ENCODE measurements at places on chromosomes 7 and 10. TPM values are rescaled to one million over a fixed set of nuclear protein-coding genes. Genes with fewer than 3 reads are reported as not detected.

- H3K27me3 ChIP-seq = no peaks in the 10 kb centered on the region
- DNase-seq = no peak
- peaks cover 8% of the 10 kb centered on the region for H3K4me1 ChIP-seq
- no peak overlapping the region for H3K4me3 ChIP-seq
Measured at GRCh38 chr10:83820033-83820432, 319.3 kb upstream of the GHITM start.

GRCh38 chr7:100048680-100049079 lies 894 bp upstream of the ZSCAN21 start:
- DNase-seq = no peak
- H3K36me3 ChIP-seq = no peaks in the 10 kb centered on the region
- H3K4me3 ChIP-seq = no peak overlapping the region
- H3K27me3 ChIP-seq = no peaks in the 10 kb centered on the region
- no peak overlapping the region for H3K27ac ChIP-seq
- peaks cover 5% of the 10 kb centered on the region for H3K4me1 ChIP-seq

DNA sequence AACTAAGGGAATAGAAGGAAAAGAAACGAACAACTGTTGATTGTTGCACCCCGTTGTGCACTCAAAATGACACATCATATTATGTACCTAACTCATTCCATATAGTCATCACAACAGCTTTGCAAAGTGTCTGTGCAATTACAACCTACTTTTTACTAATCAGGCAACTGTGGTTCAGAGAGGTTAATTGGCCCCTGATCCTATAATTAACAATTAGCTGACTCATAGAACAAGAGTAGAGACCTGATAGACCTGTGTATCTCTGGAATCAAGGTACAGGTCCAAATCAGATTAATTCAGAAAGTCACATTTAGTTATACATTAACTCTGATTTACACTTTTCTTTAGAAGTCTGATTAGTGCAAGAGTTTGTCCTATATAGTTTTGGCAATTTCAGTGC lies 122.5 kb upstream of the CDK13 start:
- peaks cover 10% of the 10 kb centered on the region for H3K4me1 ChIP-seq
- no peaks in the 10 kb centered on the region for H3K36me3 ChIP-seq
- H3K27me3 ChIP-seq = peaks cover 13% of the 10 kb centered on the region
- H3K4me3 ChIP-seq = no peak overlapping the region

DNA sequence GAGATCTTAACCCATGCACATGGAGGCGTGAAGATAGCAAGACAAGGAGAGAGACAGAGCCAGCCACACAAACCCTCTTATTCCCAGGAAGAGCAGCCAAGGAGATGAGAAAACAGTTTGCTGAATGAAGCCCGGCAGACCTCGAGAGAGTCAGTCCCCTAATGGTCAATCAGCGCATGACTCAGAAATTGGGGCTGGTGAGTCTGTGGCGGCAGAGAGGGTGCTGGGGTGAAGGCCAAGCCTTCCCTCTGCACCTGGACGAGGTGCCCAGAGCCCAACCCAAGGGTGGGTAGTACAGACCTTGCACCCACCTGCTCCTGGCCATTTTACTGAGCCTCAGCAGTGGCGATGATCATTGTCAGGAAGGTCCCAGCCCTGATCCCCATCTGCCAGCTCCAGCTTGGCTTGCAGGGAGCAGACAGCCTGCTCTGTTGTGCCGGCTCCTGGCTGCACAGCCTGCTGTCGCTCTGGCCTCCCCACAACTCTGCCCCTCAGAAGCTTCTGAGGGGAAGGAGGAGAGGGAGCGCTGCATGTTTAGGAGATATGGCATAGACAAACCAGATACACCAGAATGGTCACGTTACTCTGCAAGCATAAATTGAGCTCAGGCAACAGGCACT lies 256.6 kb downstream of the RPS24 start:
- H3K36me3 ChIP-seq = no peaks in the 10 kb centered on the region
- DNase-seq = no peak
- no peak overlapping the region for H3K27ac ChIP-seq
- no peak overlapping the region for H3K4me3 ChIP-seq

DNA sequence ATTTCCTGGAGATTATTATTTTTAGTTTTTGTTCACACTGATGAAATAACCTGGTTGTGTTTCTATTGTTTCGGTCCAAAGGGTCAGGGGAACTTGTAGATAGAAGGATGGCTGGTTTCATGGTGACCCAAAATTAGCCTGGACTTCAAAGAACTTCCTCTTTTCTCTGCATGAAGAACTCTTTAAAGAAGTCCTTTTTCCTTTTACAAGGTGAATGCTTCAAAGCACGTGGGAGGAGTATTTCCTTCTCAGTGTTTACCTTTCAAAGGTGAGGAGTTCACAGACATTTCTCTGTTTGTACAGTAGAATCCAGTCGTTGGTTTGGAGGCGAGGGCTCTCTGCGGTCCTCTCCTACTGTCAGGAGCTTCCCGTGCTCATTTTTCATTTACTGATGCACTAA lies 561.7 kb downstream of the GATA3 start:
- no peak for DNase-seq
- no peak overlapping the region for H3K4me3 ChIP-seq
- no peak overlapping the region for H3K27ac ChIP-seq
- no peaks in the 10 kb centered on the region for H3K4me1 ChIP-seq
- H3K27me3 ChIP-seq = no peaks in the 10 kb centered on the region

- no peaks in the 10 kb centered on the region for H3K36me3 ChIP-seq
- DNase-seq = peak; percentile 69
- H3K4me3 ChIP-seq = peak overlapping the region; percentile 100
Measured at GRCh38 chr7:100825751-100826513, 1.4 kb downstream of the EPHB4 start.

DNA sequence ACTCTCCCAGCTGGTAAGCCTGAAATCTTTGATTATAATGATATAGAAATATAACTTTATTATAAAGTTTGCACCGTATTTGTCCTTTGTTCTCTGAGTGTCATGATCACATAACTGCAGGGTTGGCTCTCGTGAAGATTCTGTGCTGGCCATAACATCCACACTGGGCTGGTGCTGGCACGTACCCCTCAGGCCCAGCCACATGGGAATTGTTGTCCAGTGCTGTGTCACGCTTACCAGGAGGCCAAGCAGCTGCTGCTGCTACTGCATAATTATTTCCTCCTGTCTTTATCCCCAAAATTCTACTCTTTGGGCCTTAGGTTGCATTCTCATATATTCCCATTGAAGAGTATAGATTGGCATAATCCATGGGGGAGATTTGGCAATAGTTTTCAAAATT lies 20.8 kb upstream of the UCN3 start:
- no peaks in the 10 kb centered on the region for H3K27me3 ChIP-seq
- DNase-seq = no peak

Gene NPC1L1
- not detected for total RNA-seq

DNA sequence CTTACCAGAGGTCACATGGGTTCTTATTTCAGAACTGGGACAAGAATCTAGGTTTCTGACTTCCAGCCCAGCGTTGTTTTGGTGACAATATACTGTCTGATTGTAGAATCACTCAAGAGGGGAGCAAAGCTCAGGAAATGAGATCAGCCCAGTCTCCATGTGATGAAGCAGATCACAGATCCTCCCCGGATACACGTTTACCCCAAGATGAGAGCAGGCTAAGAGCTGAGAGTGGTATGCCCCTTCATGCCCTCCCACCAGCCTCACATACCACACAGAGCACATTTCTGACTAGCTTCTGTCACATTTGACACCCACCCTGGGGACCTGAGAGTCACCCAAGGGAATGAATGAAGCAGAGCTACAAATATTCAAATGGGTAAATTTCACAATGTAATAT lies 27.1 kb upstream of the PRKCQ start:
- no peaks in the 10 kb centered on the region for H3K36me3 ChIP-seq
- no peak overlapping the region for H3K27ac ChIP-seq
- no peak for DNase-seq

DNA sequence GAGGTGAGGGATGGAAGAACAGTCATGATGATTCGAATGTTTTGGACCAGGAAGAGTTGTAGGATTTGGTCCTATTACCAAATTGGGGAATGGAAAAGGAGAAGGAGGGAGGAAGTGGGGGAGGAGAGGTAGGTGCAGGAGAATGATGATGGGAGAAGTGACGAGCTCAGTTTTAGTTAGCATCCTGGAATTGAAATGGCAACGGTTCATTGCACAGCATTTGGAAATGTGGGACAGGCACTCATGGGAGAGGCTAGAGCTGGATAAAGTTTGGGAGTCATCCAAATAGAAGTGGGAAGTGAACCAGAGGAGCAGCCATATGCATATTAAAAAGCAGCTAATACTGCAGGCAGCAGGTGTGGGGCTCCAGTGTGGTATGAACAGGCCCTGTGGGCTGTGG lies 253.6 kb downstream of the SORCS3 start:
- no peak overlapping the region for H3K4me3 ChIP-seq
- H3K27me3 ChIP-seq = no peaks in the 10 kb centered on the region
- H3K4me1 ChIP-seq = peaks cover 14% of the 10 kb centered on the region
- no peak for DNase-seq

Gene UCMA
- not detected for total RNA-seq

Gene MYL10
- not detected for total RNA-seq

DNA sequence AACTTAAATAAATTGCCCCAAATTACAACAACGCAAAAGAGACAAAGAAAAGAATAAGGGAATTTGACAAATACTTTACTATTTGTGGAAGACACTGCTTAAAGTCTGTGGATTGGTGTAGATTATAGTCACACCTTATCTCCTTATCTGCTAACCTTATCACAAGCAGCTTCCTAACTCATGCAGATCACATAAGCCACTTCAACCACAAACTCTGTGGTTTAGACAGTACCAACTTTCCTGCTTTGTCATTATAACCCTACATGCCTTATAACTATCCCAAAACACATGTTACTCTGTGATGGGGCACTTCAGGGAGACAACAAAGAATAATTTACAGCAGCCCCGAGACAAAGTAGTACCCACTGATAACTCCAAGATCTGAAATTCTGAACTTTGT lies 41.5 kb upstream of the PPP3CB start:
- no peaks in the 10 kb centered on the region for H3K27me3 ChIP-seq
- H3K27ac ChIP-seq = no peak overlapping the region
- DNase-seq = no peak
- H3K4me1 ChIP-seq = no peaks in the 10 kb centered on the region

DNA sequence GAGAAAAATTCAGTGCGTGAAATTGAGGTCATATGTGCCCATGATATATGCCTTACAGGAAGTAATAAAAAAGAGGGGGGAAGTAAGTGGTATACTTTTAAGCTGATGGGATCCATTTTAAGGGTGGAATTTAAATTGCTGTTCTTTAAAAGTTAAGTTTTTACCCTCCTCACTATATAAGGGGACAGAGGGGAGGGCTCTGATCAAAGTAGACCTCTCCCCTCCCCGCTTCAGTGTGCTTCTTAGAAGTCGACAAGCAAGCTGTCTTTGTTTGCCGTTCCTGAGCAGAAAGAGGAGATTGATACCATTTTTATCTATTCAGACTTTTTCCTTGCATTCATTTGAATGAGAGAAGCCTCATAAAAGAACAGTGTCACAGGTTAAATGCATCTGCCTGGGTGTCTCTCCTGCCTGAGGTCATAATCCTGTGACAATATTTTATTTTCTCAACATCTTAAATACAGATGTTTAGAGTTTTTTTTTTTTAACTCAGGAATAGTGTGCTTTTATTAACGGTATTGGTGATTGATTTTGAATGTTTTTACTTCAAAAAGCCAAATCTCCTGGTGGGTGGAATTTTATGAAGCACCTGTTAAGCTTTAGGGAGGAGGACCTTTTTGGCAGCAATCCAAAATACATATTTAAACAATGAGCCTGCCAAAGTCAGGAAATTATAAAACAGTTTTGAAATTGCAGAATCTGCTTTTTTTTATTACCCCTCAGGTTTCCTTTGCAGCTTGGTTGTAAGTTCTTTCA lies 141.7 kb downstream of the KAT6B start:
- H3K4me3 ChIP-seq = no peak overlapping the region
- no peak overlapping the region for H3K27ac ChIP-seq
- H3K4me1 ChIP-seq = peaks cover 25% of the 10 kb centered on the region
- no peaks in the 10 kb centered on the region for H3K27me3 ChIP-seq

GRCh38 chr10:100847440-100847839 lies 65.3 kb upstream of the SLF2 start:
- no peak overlapping the region for H3K27ac ChIP-seq
- no peak overlapping the region for H3K4me3 ChIP-seq
- H3K36me3 ChIP-seq = no peaks in the 10 kb centered on the region
- peaks cover 100% of the 10 kb centered on the region for H3K27me3 ChIP-seq

DNA sequence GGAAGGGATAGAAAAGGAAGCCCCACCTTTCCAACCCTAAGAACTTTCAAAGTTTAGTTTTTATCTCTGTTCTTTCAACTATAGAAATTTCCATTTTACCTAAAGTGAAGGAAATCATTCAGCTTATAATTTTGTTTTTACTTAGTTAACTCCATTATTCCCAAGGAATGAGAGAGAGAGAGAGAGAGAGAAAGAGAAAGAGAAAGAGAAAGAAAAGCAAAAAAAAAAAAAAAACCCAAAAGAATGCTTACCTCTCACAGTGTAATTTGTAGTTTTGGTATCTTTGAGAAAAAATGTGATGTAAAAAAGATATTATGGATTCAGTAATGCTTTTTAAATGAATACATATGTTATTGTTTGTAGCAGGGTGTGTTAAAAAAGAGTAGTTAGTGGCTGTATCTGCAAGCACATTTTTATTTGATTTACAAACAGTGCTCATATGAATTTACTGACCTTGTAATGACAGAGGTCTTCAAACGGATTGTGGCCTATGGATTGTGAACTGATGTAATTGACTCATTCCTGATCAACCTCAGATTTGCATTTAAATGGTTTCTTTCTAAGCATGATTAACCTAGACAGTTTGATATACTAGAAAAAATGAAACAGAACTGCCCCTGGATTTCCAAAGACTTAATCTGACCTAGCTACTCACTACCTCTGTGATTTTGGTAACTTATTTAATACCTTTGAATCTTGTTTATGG lies 64.9 kb downstream of the LCOR start:
- H3K4me3 ChIP-seq = no peak overlapping the region
- H3K27ac ChIP-seq = no peak overlapping the region
- no peak for DNase-seq
- no peaks in the 10 kb centered on the region for H3K36me3 ChIP-seq

Gene KCNH2
- 11.1 TPM for total RNA-seq

Gene CCL24
- total RNA-seq = not detected

- no peaks in the 10 kb centered on the region for H3K4me1 ChIP-seq
- no peaks in the 10 kb centered on the region for H3K27me3 ChIP-seq
- DNase-seq = no peak
- H3K36me3 ChIP-seq = no peaks in the 10 kb centered on the region
Measured at GRCh38 chr10:113718969-113719822, 32.3 kb upstream of the PLEKHS1 start.

GRCh38 chr10:8224591-8224990 lies 170.1 kb downstream of the GATA3 start:
- no peaks in the 10 kb centered on the region for H3K4me1 ChIP-seq
- no peak overlapping the region for H3K27ac ChIP-seq
- no peaks in the 10 kb centered on the region for H3K27me3 ChIP-seq

Gene IGFBP1
- 0.69 TPM for total RNA-seq
